ENCODE measurements at places on chromosomes 6 and 20.
A peak's percentile ranks its signal among the peaks of the same experiment; 100 is the strongest.

- DNase-seq, result no peak
Measured at GRCh38 chr20:3732327-3733118, at the start of gene HSPA12B. Gene HSPA12B, plus strand, starts transcription at chr20:3732685. Its CDS starts 5,990 bp downstream, at chr20:3738675.

DNA sequence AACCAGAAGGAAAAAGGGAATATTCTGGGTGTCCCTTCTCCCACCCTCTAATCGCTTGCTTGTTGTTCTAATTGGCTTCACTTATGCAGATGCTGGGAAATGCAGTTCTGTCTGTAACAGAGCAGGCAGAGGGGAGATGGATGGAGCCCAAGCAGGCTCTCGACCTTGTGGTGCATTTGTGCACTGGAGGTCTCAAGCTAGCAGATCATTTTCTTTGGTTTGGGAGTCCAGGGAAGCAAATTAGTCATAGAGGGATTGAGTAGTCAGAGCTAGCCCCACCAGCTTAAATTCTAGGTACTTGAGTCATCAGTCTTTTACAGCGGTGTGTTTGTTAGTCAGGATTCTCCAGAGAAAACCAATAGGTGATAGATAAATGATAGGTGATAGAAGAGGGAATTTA is 234.7 kb upstream of the ECI2 start:
- DNase-seq, result no peak

DNA sequence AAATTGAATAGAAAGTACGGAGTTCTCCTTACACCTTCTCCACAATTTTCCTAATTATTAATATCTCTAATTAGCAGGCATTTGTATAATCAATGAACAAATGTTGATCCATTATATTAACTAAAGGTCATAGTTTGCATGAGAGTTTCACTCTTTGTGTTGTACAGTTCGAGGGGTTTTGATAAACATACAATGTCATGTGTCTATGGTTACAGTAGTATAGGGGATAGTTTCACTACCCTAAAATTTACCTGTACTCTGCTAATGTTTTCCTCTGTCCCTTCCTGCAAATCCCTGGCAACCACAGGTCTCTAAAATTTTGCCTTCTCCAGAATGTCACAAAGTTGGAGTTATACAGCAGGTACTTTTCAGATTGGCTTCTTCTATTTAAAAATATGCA is 1199.8 kb upstream of the GJE1 start:
- no peak for DNase-seq

- no peak for DNase-seq
Measured at GRCh38 chr6:156873654-156874380, 96.6 kb downstream of the ARID1B start.

DNA sequence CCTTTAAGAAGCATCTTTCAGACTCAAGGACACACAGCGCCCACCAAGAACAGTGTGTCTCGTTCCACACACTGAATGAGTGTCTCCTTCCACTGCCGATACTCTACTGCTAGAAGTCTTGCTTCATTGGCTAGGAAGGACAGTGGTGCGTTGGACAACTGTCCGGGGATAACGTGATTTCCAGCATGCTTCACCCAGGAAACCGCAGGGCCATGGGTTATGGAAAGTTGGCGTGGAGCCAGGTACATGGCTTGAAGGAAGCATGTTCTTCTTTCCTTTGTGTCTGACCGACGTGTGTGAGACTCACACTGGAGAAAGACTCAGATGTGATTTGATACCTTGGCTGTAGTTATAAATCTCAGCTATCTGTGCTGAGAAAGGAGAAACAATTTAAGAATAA is 73.2 kb downstream of the SMOC2 start:
- peak; percentile 16 for DNase-seq

Data from NCI-H146 (cell line).